T-helper 17 cell (primary cell): ENCODE measurements at places on chromosomes 4 and X. TPM values are rescaled to one million over a fixed set of nuclear protein-coding genes. Genes with fewer than 3 reads are reported as not detected.

Gene RHOXF2B
- not detected for total RNA-seq

Gene ANOS1
- total RNA-seq: 0.05 TPM

Gene ZFP42
- not detected for total RNA-seq

Gene PRDM5
- total RNA-seq: not detected

Gene SULT1E1
- not detected for total RNA-seq

Gene USP17L11
- not detected for total RNA-seq

Gene EGF
- 11.8 TPM for total RNA-seq

Gene H2BW2
- total RNA-seq: not detected

Gene QRFPR
- total RNA-seq: not detected

DNA sequence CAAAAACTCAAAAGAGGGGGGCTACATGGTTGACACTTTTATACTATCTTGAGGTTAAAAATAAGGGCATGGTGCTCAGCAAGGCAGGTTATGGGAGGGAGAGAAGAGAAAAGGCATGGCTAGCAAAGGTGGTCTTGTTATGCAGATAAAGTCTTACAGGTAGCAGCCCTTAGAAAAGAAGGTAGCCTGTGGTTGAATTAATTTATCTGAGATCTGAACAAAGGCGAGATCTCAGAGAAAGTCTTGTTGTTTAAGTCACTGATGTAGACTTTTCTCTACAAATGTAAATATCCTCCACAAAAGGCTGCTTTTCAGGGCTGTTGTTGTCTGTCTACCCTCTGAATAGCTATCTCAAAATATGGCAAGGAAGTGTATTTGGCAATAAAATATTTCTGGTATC is 1250.4 kb downstream of the PCDH18 start:
- H3K4me1 ChIP-seq: no peaks in the 10 kb centered on the region
- DNase-seq: no peak
- H3K4me3 ChIP-seq: no peak overlapping the region
- H3K36me3 ChIP-seq: no peaks in the 10 kb centered on the region

DNA sequence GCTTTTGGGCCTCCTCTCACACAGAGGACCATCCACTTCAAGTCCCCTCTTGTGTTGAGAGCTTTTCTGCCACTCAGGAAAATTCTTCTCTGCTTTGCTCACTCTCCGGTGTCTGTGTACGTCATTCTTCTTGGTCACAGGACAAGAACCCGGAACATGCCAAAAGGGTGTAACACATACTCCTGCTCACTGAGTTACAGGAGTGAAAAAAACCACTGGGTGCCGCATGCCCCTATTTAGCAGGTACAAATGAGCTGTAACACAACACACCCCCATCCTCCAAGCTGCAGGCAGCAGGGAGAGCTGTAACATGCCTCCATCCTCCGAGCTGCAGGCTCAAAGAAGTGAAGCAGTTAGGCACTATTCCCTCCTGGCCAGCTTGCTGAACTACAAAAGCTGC is 13.0 kb upstream of the CXCL2 start:
- H3K27ac ChIP-seq: no peak overlapping the region
- no peak for DNase-seq
- peaks cover 21% of the 10 kb centered on the region for H3K27me3 ChIP-seq
- no peaks in the 10 kb centered on the region for H3K36me3 ChIP-seq
- H3K4me1 ChIP-seq: no peaks in the 10 kb centered on the region
- no peak overlapping the region for H3K4me3 ChIP-seq

DNA sequence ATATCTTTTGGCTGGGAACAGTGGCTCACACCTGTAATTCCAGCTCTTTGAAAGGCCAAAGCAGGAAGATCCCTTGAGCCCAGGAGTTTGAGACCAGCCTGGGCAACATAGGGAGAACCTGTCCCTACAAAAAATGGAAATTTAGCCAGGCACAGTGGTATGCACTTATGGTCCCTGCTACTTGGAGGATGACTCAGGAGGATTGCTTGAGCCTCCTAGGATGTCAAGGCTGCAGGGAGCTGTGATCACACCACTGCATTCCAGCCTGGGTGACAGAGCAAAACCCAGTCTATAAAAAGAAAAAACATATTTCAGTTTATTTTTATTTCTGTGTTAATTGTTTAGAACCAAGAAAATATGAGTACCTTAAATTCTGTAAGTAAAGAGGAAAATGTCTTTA is 123.7 kb downstream of the CBR4 start:
- H3K36me3 ChIP-seq: peaks cover 2% of the 10 kb centered on the region
- no peak for DNase-seq
- peaks cover 8% of the 10 kb centered on the region for H3K27me3 ChIP-seq
- H3K27ac ChIP-seq: no peak overlapping the region
- no peaks in the 10 kb centered on the region for H3K4me1 ChIP-seq

- H3K4me3 ChIP-seq: peak overlapping the region; percentile 36
- H3K4me1 ChIP-seq: peaks cover 24% of the 10 kb centered on the region
- H3K27ac ChIP-seq: peak overlapping the region; percentile 82
- peaks cover 15% of the 10 kb centered on the region for H3K36me3 ChIP-seq
- no peak for DNase-seq
- no peaks in the 10 kb centered on the region for H3K27me3 ChIP-seq
Observed at GRCh38 chr4:185343726-185344581, 51.8 kb downstream of the LRP2BP start.

- no peak overlapping the region for H3K27ac ChIP-seq
- no peak overlapping the region for H3K4me3 ChIP-seq
- no peaks in the 10 kb centered on the region for H3K36me3 ChIP-seq
- H3K4me1 ChIP-seq: no peaks in the 10 kb centered on the region
- no peak for DNase-seq
Observed at GRCh38 chr4:84938316-84938715, 28.2 kb downstream of the WDFY3 start.

DNA sequence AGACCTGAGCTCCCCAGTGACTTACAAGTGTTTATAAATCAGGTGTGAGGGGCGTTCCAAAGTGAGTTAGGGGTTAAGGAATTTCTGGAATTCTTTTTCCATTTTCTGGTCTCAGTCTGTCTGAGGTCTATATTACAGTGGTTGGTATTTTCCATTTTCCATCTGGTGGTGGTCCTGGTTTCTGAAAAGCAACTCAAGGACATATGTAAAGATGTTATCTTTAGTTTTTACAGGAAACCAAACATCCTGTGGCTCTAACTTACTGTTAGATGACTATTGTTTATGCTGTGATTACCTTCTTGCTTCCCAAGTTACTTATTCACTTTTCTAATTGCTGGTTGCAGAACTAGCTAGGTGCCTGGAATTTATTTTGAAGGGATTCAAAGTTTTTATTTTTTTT is 53.5 kb upstream of the IL21 start:
- peak overlapping the region; percentile 11 for H3K27ac ChIP-seq
- no peak overlapping the region for H3K4me3 ChIP-seq
- H3K4me1 ChIP-seq: peaks cover 9% of the 10 kb centered on the region
- H3K27me3 ChIP-seq: peaks cover 9% of the 10 kb centered on the region

DNA sequence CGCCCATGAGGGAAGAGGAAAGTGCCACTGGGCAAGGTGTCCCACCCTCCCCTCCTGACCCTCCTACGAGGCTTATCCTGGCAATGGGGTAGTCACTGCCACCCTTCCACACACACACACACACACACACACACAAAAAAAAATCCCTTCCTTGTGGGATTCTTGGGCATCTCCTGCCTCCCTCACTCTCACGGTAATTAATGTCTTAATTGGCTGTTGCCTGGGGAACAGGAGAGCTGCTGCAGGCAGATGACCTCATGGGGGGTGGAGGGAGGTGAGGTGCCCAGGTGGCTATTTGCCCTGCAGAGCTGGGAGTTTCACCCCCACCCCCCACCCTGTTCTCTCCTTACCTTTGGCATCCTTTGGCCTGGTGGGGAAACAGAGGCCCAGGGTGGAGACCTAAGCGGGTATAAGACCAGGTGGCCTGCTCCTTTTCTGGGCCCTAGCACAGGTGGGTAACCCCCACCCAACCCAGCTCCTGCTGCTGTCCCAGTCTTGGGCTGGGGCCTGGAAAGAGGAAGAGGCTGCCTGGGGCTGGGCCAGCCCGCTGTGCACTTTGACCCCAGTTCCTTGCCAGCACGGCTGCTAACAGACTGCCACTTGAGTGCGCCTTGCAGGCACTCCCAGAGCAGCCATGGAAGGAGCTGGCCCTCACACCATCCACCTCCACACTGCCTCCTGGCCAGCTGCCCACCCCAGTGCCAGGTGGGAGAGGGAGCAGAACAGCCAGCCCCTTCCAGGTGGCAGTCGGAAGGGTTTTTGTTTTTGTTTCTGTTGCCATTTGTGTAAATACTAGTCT is 12.6 kb downstream of the EFNB1 start:
- no peaks in the 10 kb centered on the region for H3K36me3 ChIP-seq
- H3K4me3 ChIP-seq: no peak overlapping the region
- H3K27ac ChIP-seq: no peak overlapping the region
- no peaks in the 10 kb centered on the region for H3K27me3 ChIP-seq

DNA sequence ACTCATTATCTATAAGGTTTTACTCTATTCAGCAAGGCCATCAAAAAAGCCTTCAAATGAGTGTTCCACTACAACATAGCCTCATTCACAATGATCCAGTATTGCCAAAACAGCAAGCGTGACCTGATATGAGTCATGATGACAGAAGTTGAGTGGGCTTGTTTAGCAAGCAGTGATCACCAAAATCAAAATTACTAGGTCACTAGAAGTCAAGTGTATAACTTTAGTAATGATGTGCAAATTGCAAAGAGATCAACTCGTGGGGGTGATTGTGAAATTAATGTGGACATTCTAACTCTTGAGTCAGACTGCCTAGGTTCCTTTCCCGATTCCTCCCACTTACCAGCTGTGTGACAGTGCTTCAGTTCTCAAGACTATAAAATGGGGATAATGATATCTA is 124.5 kb downstream of the CHM start:
- no peak overlapping the region for H3K27ac ChIP-seq
- H3K4me3 ChIP-seq: no peak overlapping the region
- peaks cover 5% of the 10 kb centered on the region for H3K36me3 ChIP-seq
- peaks cover 11% of the 10 kb centered on the region for H3K4me1 ChIP-seq

DNA sequence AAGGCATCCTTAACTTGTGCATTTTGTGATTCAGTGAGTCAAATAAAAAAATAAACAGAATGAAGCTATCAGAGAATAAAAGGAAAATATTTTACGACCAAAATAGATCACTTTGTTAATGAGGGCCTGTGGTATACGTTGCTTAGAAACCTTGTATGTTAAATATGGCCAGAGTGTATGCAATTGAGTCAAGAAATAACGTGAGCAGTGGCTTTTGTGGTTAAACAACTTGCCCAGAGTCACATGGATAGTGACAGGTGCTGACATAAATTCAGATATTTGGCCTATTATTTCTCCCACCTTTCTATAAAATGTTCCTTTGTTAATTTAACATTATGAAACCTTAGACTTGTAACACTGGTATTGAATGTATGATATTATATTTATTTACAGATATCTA is 393.4 kb downstream of the PABPC4L start:
- H3K4me1 ChIP-seq: no peaks in the 10 kb centered on the region
- no peaks in the 10 kb centered on the region for H3K27me3 ChIP-seq
- no peaks in the 10 kb centered on the region for H3K36me3 ChIP-seq

- H3K27ac ChIP-seq: no peak overlapping the region
- DNase-seq: no peak
- H3K27me3 ChIP-seq: no peaks in the 10 kb centered on the region
- peaks cover 21% of the 10 kb centered on the region for H3K4me1 ChIP-seq
- no peak overlapping the region for H3K4me3 ChIP-seq
- peaks cover 29% of the 10 kb centered on the region for H3K36me3 ChIP-seq
Observed at GRCh38 chr4:168384437-168385141, 66.0 kb upstream of the DDX60 start.

DNA sequence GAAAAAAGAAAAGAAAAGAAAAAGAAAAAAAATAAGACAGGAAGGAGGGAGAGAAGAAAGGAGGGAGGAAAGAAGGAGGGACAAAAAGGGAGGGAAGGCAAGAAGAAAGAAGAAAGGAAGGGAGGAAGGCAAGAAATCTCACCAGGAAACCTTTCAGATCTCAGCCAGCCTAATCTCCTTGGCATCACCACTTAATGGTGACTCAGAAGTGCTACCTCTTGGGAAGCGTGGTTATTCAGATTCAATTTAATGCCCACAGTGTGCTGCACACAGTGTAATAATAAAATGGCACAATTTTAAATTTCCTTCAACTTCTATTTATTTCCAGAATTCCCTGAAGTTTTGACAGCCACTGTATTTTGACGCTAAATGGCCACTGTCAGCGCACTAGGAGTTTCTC is 50.3 kb downstream of the DKK2 start:
- no peak for DNase-seq
- no peaks in the 10 kb centered on the region for H3K36me3 ChIP-seq
- H3K27ac ChIP-seq: no peak overlapping the region
- H3K4me3 ChIP-seq: no peak overlapping the region
- no peaks in the 10 kb centered on the region for H3K27me3 ChIP-seq

GRCh38 chr4:187090401-187090800 is 366.7 kb upstream of the FAT1 start:
- H3K4me1 ChIP-seq: no peaks in the 10 kb centered on the region
- no peak overlapping the region for H3K27ac ChIP-seq
- no peaks in the 10 kb centered on the region for H3K27me3 ChIP-seq
- H3K4me3 ChIP-seq: no peak overlapping the region

- no peaks in the 10 kb centered on the region for H3K27me3 ChIP-seq
- H3K27ac ChIP-seq: no peak overlapping the region
- H3K4me1 ChIP-seq: no peaks in the 10 kb centered on the region
- no peaks in the 10 kb centered on the region for H3K36me3 ChIP-seq
- no peak overlapping the region for H3K4me3 ChIP-seq
Observed at GRCh38 chr4:126479709-126480108, 1153.0 kb upstream of the INTU start.

- no peaks in the 10 kb centered on the region for H3K36me3 ChIP-seq
- H3K27ac ChIP-seq: no peak overlapping the region
- no peaks in the 10 kb centered on the region for H3K27me3 ChIP-seq
- H3K4me3 ChIP-seq: peak overlapping the region; percentile 39
Observed at GRCh38 chrX:40109288-40110008, 11.7 kb upstream of the BCOR start.

GRCh38 chr4:129901205-129901604 is 805.3 kb downstream of the C4orf33 start:
- no peaks in the 10 kb centered on the region for H3K36me3 ChIP-seq
- H3K27me3 ChIP-seq: no peaks in the 10 kb centered on the region
- H3K27ac ChIP-seq: no peak overlapping the region
- H3K4me3 ChIP-seq: no peak overlapping the region
- no peak for DNase-seq
- no peaks in the 10 kb centered on the region for H3K4me1 ChIP-seq

GRCh38 chr4:76996445-76996844 is 46.9 kb downstream of the SEPTIN11 start:
- H3K4me3 ChIP-seq: peak overlapping the region; percentile 15
- H3K27ac ChIP-seq: no peak overlapping the region
- peaks cover 23% of the 10 kb centered on the region for H3K4me1 ChIP-seq
- H3K36me3 ChIP-seq: peaks cover 7% of the 10 kb centered on the region

- DNase-seq: no peak
- H3K4me1 ChIP-seq: peaks cover 2% of the 10 kb centered on the region
Observed at GRCh38 chrX:119479845-119480244, 11.6 kb downstream of the SLC25A5 start.

DNA sequence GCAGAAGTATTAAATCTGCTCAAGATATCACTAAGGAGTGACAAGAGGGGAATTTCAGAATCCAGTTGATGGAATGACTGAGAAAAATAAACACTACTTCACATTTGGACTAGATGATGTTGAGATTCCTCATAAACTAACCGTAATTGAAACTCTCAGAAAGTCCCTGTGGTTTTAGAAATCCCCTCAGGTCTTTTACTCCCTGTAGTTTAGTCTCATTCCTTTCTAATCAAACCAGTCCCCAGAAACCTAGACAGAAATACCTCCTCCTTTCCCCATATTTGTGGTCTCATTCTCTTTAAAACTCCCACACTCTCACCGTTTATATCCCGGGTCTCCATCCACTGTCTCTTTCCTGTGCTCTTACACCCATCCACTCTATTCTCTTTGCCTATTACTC is 15.0 kb upstream of the TLR1 start:
- no peak for DNase-seq
- H3K36me3 ChIP-seq: peaks cover 2% of the 10 kb centered on the region
- H3K4me1 ChIP-seq: peaks cover 15% of the 10 kb centered on the region

- no peaks in the 10 kb centered on the region for H3K27me3 ChIP-seq
- H3K36me3 ChIP-seq: peaks cover 9% of the 10 kb centered on the region
- H3K27ac ChIP-seq: peak overlapping the region; percentile 21
Observed at GRCh38 chr4:48109413-48110263, 24.4 kb downstream of the TXK start.
